ENCODE measurements at places on chromosomes 6 and 20.

DNA sequence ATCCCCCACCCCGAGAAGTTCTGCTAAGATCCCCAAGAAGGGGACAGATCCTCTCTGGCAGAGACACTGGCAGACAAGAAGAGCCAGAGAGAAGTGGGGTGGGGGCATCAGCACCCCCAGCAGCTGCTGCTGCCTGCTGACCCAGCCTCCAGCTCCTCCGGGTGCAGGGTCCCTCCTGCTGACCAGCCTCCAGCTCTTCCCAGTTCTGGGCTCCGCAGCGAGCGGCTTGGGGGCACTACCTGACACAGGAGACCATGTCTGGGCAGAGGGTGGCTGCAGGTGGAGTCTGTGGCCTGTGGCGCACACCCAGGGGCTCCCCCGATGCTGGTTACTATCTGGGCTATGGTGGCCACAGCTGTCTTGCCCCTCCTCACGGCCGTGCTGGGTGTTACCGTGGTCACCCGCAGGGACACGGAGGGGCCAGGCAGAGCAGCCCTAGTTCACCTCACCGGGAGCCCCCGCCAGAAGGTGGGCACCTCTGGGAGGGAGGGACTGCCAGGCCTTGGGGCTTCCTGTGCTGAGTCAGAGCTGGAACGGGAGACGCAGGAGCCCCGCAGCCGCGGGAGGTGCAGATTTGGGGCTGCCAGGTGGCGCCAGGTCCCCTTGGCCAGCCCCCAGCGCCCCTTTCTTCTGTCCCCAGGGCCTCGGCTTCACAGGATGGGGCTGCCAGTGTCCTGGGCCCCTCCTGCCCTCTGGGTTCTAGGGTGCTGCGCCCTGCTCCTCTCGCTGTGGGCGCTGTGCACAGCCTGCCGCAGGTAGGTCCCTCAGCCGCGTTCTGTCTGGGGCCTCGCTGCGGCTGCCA is 630 bp downstream of the LIME1 start:
- DNase-seq = no peak

GRCh38 chr20:47529840-47530239 is 28.2 kb downstream of the NCOA3 start:
- no peak for DNase-seq

DNA sequence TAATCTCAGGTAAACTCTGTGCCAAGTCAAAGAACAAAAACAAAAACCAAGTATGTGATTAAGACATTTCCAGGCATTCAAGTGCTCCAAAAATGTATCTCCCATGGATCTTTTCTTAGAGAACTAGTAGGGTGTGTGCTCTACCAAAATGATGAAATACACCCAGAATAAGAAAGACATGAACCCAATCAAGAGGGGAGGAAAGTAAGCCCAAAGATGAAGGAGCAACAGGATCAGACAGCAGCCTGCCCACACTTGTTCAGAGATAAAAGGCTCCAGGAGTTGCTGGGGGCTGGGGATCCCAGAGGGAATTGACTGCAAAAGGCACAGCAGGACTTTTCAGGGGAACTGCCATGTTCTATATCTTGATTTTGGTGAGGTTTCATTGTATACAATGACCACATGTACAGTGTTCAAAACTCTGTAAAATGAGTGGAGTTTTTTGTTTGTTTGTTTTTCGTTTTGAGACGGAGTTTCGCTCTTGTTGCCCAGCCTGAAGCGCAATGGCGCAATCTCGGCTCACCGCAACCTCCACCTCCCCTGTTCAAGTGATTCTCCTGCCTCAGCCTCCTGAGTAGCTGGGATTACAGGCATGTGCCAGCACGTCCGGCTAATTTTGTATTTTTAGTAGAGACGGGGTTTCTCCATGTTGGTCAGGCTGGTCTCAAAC is 24.4 kb downstream of the GCM1 start:
- DNase-seq = no peak

DNA sequence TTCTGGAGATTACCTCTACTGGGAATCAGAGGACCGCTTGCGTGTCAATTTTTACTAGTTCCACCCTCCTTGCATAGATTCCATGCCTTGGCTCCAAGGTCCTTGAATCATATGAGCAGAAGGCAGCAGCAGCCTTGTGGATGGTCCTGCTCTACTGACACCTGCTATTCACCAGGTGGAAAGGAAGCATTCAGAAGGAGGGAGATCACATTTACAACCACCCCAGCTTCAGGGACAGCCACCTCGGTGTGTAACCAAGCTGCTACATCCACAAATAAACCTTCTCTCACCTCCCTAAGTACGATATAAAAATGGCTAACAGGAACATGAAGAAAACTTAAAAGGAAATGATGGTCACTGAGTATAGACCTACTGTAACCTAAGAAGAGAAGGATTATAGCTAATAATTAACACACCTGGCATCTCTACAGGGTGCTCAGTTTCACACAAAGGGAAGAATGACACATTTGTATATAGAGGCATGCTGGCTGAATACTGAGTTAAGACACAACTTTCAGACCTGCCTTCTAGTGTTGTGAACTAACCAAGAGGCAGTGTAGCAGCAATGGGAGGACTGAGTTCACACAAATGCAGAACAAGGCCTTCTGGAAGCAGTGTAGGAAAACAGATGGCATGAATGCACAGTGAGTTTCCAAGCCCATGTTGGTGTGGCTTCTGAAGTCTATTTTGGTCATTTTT is 46.3 kb upstream of the SRPK1 start:
- no peak for DNase-seq

GRCh38 chr6:166469426-166469961 is 86.8 kb upstream of the MPC1 start:
- DNase-seq = no peak

Measured in NCI-H1436 (cell line).